Stimulated activated CD8-positive, alpha-beta memory T cell treated with anti-CD3 and anti-CD28 coated beads, Interleukin-2, amount 100 ng/mL, for 1 hour (primary cell): ENCODE measurements at places on chromosomes 12 and 14.

GRCh38 chr12:21499765-21500164 is 1.7 kb downstream of the RECQL start:
- DNase-seq = no peak

- no peak for DNase-seq
Observed at GRCh38 chr14:76742966-76743365, 18.3 kb upstream of the VASH1 start.

GRCh38 chr12:81758421-81759189 is 545 bp downstream of the PPFIA2 start:
- DNase-seq = no peak

- no peak for DNase-seq
Observed at GRCh38 chr12:90839346-90839745, 115.6 kb downstream of the CCER1 start.

DNA sequence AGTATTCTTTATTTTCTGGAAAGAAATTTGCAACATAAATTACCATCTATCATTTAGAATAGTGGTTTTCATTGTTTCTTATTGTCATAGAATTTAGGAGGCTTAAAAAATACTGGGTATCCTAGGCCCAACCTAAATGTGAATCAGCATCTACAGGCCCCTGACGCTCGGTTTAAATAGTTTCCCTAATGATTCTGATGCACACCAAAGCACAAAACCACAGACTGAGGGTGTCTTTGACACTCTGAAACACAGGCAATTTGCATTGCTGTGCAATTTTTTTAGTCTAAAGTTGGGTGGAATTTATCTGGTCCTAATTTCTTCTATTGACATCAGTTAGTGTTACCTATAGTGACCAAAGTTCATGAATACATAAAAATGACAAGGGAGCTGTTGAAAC is 87.6 kb upstream of the SSTR1 start:
- DNase-seq = no peak

GRCh38 chr14:32601069-32601468 is 272.0 kb downstream of the AKAP6 start:
- no peak for DNase-seq

DNA sequence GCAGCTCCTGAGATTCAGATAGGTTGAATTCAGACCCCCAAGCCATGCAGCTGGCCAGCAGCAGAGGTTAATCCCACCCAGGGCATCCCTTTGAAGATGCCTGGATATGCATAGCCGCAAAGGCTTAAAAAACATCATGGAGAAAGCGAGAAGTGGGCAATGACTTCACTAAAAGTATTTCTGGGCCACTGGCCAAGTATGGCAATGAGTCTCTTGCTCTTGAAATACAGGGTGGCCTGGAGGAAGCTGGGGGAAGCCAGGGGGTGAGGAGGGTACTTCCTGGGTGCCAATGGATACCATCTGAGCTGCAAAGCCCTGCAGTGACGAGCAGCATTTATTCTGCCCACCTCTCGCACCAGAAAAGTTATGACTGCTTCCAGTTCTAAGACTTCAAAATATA is 539.3 kb upstream of the TBX3 start:
- no peak for DNase-seq

DNA sequence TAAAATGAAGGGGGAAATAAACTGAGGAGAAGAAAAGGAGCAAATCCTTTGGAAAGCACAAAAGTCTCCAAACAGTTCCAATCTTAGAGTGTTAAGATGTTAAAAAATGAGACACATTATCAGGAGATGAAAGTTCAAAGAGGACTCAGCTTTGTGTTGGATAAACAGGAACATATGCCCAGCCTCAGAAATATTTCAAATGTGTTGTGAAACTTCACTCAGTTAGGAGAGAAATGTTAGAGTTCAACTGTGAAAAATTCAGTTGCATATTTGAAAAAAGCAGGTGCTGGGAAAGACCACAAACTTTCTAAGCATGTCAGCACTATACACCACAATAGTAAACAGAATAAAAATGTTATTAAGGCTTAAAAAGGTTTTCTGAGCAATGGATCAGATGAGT is 136.8 kb upstream of the PRKD1 start:
- DNase-seq = no peak

DNA sequence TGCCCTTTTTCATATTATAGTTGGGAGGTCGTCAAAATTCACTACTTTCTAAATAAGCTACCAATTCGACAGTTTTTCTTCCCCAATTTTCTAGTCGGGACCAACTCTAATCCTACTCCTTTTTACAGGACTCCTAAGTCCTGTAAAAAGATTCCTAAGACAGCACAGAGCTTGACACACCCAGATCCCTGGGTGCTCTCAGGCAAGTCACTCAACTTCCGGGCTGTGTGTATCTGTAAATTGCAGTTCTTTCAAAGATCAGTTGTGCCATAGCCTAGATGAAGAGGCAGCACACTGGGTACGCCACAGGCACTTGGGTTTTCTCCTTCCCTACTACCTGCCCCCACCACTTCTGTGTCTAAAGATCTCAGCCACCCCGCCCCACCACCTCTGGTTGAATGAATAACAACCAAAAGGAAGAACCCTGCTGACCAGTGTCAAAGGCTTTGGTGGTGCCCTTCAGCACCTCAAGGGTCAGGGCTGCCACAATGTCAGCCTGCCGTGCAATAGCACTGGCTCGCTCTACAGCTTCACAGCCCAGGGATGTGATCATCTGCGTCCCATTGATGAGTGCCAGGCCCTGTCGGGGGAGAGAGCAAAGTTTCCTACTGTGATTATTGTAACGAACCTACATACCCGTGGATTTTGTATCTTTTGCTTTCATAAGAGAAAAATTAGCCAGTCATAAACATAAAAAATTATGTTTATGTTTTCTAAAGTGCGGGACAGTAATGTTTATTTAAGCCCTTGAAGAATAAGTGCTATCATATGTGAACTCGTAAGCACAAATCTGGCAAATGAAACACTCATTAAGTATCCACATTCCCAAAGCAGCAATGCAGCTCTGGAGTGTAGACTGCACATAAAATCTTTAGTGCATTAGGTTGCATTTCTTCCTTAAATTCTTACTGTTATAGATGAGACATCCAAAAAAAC is 9.2 kb downstream of the HAL start:
- DNase-seq = no peak

GRCh38 chr14:71783786-71784185 is 148.4 kb upstream of the RGS6 start:
- DNase-seq = no peak

GRCh38 chr14:46985529-46986380 is 334.2 kb upstream of the RPL10L start:
- DNase-seq = no peak

- peak; percentile 44 for DNase-seq
Observed at GRCh38 chr12:52585946-52586345, 12.3 kb upstream of the KRT74 start.

DNA sequence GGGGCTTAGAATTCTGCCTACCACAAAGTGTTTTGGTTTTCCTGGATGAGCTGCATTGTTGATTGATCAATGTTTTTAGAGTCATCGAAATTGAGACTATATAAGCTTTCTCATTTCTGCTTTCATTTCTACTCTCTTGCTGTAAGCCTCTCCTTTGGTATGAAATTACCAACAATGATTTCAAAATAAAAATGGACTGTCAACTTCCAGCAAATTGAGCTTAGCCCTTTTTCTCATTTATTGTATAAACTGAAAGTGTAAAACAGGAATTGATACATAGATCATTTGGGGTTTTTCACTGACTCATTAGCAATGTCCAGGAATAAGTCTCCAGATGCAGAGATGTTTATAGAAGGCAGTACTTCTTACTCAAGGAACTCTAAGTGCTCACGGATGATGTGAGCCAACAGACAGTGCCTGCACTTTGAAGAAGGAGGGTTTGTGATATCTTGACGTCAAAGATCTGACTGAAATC is 20.0 kb upstream of the PCNX1 start:
- no peak for DNase-seq

GRCh38 chr14:22553445-22553844 is 35.6 kb downstream of the DAD1 start:
- no peak for DNase-seq

DNA sequence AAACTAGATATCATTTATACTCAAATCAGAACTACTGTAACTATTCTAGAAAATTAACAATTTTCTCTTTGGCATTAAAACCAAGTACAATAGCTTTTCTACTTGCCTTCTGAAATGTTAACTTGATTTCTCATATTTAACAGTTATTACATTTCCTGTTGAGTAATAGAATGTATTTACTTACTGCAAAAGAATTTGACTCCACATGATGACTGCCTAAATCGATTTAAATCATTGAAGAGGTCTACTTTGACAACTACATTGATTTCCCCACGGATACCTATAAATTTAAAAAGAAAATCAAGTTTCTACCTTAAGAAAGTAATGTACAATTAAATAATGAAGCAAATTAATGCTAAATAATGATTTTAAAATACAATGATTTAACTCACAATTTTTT is 18.9 kb downstream of the C2CD5 start:
- DNase-seq = no peak
